ENCODE measurements at places on chromosomes 12 and 14. TPM values are rescaled to one million over a fixed set of nuclear protein-coding genes. Genes with fewer than 3 reads are reported as not detected.

Gene SERPINA1
- 4.7 TPM for total RNA-seq

Gene LRP1-AS
- not detected for total RNA-seq

Gene RASAL1
- not detected for total RNA-seq

Gene HHIPL1
- 0.40 TPM for total RNA-seq

Gene PARP2
- 10.2 TPM for total RNA-seq

Gene IAPP
- total RNA-seq: not detected

Gene PLEKHG7
- total RNA-seq: not detected

Gene UBC
- 2,036 TPM for total RNA-seq

Gene SIX4
- 44.8 TPM for total RNA-seq
